Activated T-cell treated with anti-CD3 and anti-CD28 coated beads for 24 hours (primary cell): ENCODE measurements at places on chromosomes 16 and 17.

DNA sequence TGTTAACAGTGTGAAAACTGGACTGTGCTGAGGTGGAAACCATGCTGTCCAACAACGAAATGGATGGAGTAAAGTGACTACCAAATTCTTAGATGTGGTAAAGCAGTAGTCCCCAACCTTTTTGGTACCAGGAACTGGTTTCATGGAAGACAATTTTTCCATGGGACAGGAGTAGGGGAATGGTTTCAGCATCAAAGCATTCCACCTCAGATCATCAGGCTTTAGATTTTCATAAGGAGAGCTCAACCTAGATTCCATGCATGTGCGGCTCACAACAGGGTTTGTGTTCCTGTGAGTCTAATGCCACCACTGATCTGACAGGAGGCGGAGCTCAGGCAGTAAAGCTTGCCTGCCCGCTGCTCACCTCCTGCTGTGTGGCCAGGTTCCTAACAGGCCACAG lies 11.5 kb downstream of the SLX4 start:
- DNase-seq: no peak

DNA sequence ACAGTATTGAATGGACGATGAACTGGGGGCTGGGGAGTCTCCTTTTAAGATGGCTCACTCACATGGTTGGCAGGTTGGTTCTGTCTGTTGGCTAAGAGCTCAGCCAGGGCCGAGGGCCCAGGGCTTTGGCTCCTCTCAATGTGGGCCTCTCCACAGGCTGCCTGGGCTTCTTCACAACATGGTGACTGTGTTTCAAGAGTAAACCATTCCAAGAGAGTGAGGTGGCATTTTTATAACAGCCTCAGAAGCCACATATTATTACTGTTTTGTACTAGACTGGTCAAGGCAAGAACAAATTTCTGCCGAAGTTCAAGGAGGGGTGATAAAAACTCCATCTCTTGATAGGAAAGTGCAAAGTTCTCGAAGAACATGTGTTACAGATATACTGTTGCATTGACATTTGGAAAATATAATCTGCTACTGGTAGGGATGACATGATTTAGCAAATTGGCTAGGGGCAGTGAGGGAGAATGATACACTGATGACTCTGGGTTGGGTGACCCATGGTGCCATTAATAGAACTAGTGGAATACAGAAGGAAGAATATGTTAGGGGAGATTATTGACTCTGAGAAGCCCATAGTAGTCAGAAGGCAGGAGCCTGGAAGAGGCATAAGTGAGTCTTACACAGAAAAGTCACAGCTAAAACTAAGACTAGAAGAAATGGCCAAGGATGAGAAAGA lies 13.7 kb downstream of the KRABD2 start:
- no peak for DNase-seq

GRCh38 chr17:49887744-49888360 lies 40.0 kb upstream of the TAC4 start:
- DNase-seq: no peak

- DNase-seq: no peak
Measured at GRCh38 chr16:24523569-24523968, 15.8 kb upstream of the RBBP6 start.

- DNase-seq: no peak
Measured at GRCh38 chr17:64016231-64016784, 4.1 kb downstream of the ICAM2 start.

DNA sequence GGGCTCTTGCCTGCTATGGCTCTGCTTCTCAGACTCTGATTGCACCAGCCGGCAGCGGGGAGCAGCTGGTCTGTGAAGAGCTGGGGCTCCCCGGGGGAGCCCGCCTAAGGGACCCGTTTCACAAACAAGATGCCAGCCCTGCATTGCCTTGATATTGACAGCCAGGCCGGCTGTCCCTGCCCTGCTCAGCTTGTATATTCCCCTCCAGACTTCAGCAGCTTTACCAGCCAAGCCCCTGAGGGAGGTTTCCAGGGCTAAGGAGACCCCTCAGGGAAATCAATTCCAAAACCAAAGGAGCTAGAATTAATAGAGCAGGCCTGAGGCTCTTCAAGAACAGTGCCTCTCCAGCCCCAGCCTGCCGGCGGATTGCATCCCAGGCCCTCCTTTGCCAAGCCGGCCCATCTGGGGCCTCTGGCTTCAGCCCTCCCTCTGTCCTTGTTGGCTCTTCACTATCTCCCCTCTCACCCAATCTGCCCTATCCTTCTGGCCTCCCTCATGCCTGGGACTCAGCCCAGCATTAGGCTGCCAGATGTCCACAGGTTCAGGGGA lies 5.7 kb downstream of the CALB2 start:
- DNase-seq: no peak

GRCh38 chr17:33297643-33298042 lies 4.5 kb upstream of the ASIC2 start:
- no peak for DNase-seq

DNA sequence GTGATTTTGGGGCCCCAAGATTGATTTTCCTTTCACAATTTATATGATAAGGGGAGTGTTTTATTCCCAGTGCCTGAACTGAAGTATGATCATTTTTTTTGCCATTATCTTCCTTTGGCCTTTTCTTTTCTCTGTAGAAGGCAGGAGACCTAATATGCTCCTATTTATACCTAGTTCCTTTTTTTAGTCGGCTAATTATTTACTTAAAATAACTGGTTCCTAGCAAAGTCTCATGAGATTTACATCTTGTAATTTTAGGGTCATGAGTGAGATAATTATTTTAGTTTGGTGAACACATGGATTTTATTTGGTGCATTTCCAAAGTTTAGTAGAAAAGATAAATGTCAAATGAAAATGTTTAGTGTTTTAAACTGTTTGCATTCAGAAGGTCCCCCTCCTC lies 24.8 kb downstream of the SEC14L1 start:
- DNase-seq: no peak

DNA sequence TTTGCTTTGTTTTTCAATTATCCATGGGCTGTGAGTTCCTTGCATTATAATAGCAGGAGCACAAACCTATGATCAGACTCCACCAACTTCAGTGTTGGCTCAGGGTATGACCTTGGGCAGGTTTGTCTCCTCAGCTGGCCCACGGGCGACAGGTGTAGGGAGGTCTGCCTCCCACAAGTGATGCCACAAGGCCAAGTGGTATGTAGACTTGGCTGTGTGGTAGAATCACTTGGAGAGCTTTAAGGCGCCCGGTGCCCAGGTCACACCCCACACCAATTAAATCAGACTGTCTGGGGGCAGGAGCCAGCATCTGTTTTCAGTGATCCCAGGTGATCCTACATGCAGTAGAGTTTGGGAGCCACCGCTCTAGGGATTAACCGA lies 153.4 kb downstream of the CLEC16A start:
- no peak for DNase-seq

DNA sequence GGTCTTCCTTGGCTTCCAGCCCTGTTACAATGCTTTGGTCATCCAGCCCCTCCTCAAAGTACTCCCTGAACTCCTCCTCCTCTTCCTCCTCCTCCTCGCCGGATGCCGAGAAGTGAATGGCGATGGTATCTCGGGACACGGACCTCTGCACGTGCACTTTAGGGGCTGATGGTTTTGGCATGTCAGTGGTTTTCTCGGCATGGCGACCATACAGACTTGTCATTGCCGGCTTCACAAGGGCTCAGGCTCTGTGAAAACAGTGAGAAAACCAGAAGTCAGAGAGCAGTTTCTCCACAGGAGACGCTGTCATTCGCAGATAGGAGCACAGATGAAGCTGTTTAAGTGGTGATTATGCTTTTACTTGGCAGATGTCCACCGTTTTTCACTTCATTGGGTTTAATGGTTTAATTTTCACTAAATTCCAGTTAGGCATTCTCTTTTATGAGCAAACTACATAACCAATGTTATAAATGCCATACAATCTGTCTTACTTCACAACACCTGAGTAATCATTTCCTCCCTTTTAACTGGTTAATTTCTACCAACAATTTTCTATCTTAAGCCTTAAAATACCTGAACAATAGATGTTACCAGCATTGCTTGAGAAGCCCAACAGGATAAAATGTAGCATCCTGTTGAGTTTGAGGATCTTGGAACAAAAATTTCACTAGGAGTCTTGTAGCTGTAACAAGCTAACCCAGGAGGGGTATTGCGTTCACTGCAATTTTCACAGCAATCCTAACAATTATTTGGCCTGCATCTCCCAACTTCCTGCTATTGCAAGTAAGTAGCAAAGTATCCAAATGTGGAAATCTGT lies 48.9 kb downstream of the TEX2 start:
- DNase-seq: no peak

GRCh38 chr16:50615891-50616290 lies 65.2 kb downstream of the SNX20 start:
- no peak for DNase-seq

GRCh38 chr16:69490707-69491324 lies 66.4 kb downstream of the CYB5B start:
- no peak for DNase-seq

GRCh38 chr16:10522966-10523365 lies 57.4 kb downstream of the EMP2 start:
- no peak for DNase-seq

DNA sequence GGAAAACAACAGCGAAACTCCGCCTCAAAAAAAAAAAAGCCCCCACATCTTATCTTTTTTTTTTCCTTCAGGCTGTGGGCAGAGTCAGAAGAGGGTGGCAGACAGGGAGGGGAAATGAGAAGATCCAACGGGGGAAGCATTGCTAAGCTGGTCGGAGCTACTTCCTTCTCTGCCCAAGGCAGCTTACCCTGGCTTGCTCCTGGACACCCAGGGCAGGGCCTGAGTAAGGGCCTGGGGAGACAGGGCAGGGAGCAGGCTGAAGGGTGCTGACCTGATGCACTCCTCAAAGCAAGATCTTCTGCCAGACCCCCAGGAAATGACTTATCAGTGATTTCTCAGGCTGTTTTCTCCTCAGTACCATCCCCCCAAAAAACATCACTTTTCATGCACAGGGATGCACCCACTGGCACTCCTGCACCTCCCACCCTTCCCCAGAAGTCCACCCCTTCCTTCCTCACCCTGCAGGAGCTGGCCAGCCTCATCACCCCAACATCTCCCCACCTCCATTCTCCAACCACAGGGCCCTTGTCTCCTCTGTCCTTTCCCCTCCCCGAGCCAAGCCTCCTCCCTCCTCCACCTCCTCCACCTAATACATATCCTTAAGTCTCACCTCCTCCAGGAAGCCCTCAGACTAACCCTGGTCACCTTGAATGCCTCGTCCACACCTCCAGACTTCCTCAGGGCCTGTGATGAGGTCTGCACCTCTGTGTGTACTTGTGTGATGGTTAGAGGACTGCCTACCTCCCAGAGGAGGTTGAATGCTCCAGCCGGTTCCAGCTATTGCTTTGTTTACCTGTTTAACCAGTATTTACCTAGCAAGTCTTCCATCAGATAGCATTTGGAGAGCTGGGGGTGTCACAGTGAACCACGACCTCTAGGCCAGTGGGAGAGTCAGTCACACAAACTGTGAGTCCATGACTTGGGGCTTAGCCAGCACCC lies 1.2 kb upstream of the HBA1 start:
- DNase-seq: no peak

GRCh38 chr17:42508426-42509165 lies 27.4 kb upstream of the NAGLU start:
- no peak for DNase-seq

DNA sequence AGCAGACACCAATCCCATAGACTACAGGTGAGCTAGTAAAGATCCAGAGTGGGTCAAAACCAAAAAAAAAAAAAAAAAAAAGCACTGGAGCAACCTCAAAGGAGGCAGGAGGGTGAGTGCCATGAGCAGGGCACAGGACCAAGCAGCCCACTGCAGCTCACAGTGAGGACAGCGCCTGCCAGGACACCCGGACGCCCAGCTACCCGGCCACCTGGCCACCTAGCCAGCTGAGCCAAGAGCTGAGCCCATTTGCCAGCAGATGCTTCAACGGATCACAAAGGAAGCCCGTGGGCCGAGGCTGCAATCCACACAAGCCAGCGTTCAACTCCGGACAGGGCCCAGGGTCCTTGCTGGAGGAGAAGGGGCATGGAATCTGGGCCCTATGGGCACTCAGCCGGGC lies 15.1 kb downstream of the AXIN1 start:
- DNase-seq: no peak

DNA sequence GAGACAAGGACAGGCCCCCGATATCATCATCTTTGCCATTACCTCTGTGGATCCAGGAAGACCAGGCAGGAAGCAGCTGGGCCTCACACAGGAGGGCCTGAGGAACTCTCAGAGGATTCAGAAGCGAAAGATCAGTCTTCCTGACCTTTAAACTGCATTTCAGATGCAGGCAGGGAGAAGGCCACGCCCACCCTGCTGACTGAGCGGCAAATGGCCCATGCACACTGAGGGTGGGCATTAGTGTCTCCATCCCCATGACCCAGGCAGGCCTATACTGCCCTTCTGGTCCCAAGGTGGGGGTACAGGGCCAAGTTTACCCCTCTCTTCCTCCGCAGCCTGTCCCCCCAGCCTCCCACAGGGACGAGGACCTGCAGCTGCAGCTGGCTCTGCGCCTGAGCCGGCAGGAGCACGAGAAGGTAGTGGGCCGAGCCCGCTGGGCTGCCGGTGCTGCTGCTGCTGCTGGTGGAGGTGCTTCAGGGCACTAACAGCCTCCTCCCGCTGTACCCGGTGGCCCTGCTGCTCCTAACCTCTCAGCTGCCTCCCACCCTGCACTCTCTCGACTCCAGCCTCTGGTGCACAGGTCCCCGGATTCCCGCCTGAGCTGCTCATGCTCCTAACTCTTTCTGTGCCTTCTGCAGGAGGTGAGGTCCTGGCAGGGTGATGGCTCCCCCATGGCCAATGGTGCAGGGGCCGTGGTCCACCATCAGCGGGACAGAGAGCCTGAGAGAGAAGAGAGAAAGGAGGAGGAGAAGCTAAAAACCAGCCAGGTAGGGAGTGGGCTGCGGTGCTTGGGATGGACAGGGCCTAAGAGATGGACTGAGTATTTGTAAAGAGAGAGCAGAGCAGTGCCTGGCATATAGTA lies 6.2 kb downstream of the EPN3 start:
- DNase-seq: no peak

DNA sequence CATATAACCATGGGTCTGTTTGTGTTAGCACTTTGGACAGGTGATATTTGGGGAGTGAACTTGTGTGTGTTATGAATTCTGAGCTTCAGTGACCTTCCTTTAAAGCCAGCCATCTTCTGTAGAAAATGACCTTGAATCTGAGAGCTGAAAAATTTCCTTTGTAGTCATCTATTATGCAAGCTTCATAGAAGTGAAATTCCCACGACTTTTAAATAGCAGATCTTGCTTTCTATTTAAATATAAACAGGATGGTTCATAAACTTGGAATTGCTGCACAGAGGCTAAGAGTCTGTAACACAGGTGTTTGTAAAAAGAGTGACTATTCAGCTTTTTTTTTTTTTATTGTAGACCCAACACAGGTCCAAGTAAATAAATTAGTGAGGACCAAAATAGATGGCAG lies 85.5 kb downstream of the MARCHF10 start:
- DNase-seq: no peak

GRCh38 chr17:45262516-45263476 lies 902 bp upstream of the SPATA32 start:
- no peak for DNase-seq
